ENCODE measurements at places on chromosomes 4 and X. TPM values are rescaled to one million over a fixed set of nuclear protein-coding genes. Genes with fewer than 3 reads are reported as not detected.

GRCh38 chr4:4720646-4721045 is 138.8 kb upstream of the MSX1 start:
- DNase-seq = no peak

MAGEA6 gene
- not detected for total RNA-seq

DNA sequence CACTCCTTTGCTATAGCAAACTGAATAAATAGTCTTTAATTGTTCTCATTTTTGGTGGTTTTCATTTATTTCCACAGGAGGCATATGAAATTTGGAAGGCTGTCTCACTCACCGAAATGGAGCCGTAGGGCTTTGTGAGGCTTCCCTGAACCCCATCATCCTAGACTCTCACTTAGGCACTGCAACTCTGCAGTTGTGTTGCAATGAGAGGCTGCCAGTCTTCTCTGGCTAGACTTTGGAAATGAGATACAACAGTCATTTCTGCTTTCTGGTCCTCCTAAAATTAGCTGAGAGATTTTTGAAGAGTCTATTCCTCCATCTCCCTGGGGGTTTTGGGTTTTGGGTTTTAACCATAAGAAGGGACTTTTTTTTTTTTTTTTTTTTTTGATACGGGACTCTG is 146.5 kb downstream of the SH3BGRL start:
- no peak for DNase-seq

ARHGAP24 gene
- 25.8 TPM for total RNA-seq

DNA sequence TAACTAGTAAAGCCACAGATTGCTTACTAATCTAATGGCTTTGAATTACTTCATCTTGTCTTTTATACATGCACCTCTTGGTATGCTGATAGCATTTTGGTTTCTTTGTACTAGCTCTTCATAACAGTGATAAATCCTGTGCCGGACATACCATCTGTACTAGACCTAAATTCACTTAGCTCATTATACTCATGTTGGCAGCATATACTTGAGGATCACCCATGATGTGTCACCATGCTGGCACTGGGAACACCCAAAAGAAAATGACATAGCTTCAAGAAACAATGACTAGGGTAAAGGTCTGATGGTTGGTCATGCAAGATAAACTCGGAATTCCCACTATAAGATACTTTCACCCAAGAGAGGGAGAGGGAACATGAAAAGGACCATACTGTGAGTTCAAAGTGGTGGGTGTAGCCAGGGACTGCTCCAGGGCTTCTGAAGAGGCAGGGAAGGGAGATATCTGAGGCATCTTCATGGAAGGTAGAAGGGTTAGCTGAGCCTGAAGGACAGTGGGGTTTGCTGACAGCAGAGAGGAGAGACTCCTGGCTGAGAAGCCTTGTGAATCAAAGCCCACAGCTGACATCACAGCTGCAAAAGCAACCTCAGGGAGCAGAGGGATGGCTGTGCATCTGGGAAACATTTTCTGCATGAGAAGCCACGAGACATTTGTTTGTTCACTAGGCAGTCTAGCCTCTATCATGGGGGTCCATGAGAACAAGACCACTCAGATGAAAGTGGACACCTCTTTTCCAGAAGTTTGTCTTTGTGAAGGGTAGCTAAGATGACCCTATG is 314.2 kb downstream of the RAB28 start:
- DNase-seq = no peak

DNA sequence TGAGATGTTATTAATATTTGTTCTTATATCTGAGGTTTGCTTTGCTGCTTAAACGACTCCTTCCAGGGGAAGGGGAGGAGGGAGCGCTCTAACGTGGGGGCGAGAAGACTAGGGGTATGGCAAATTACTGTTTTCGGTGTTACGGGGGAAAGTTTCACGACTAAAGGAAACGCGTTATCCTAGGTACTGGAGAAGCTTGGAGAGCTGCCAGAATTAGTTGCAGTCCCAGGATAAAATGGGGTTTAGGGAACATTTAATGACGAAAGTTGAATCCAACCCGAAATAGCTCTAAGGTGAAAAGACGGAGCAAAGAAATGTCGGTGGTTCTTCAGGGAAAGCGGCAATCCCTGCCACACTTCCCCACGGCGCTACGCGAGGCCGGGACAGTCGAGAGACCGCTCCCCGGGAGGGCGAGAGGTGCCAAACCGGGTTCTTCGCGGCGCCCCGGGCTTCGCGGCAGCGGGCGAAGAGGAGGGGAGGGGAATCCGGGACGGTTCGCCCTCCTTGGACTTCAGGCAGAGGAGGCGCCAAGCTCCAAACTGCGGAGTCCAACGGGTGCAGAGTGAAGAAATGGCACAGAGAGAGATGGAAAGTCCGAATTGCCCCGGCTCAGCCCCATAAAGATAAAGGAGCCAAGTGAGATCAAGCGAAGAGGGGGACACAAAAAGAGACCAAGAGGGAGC is 724 bp downstream of the THOC2 start:
- DNase-seq = no peak

PLP2 gene
- total RNA-seq = 69.4 TPM

DNA sequence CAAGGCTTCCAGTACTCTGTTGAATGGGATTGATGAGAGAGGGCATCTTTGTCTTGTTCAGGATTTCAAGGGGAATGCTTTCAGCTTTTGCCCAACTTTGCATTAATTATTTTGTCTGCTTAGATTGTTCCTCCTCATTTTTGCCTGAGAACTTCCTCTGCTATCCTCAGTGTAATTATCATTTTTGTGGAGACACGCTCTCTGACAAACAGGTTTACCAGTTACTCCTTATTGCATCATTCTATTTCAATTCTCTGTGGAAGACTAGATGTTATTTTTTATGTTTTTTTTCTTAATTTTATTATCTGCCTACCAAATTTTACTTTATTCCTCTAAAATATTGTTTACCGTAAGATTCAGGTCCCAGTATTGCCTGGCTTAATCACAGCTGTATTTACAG is 349.2 kb downstream of the ADGRL3 start:
- no peak for DNase-seq

- DNase-seq = no peak
These were observed 13.5 kb downstream of the ANKRD17 start for GRCh38 chr4:73244945-73245601.

DNA sequence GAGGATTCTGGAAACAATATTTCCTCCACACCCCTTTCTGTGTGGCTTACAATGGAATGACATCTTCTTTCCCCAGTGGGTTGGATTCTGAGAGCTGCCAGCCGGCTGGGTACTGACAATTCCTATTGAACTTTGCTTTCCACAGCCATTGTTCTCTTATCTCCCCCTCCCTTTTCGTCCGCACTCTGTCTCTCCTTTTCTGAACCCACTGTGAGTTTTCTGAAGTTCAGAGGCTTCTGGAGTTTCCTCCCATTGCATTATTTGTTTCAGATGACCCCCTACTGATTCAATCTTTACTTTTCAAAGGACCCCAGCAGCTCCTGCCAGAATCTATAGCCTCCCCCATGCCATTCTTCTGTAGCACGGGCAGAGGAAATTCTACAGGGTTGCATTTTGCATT is 10.4 kb downstream of the SMPX start:
- no peak for DNase-seq

DNA sequence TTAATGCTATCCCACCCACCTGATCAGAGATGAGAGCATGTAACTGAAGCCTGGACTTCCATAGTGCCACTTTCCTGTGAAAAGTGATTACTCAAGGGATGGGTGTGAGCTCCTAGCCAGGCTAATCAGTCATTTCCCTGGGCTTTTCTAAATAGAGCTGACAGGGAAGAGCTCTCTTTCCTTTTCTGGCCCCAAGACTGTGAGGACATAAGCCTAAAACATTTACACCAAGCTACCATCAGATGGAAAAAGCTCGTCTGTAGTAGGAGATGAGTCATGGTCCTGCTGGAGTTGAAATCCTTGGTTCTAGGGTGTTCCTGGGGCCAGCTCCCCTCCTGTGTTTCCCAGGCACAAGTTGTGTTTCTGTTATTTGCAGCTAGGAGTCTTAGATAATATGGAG is 52.4 kb upstream of the NDP start:
- DNase-seq = no peak

DNA sequence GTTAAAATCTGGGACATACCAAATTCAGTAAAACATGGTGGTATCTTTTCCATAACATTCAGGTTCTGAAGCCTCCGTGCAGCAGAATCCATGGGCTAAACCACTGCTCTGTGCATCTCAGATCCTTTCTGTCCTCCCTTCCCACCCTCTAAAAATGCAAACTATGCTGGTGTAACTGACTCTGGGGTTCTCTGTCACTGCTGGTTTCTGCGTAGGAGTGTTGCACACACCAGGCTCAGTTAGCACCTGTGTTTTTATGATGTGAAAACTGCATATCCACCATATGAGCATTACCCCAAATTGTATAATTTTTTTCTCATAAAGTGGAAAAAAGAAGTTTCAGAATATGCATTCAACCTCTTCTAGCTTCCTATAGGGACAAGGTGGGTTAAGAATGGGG is 22.4 kb upstream of the IL21 start:
- no peak for DNase-seq

TBC1D9 gene
- total RNA-seq = 14.1 TPM

DNA sequence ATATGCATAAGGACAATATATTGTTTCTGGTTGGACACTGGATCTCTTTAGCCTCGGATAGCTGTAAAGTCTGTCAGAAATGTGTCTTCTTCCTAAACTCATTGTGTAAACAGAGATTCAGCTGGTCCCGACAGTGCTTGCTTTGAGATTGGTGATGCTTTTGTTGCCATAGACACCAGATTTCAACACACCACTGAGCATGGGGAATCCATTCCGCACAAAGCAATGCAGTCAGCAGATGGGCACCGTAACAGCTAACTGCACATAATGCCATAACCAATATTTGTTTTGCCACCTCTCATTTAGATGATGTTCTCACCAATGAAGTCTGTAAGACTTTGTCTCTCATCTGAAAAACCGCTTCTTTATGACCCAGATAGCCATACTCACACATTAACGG is 33.3 kb upstream of the FAM47C start:
- DNase-seq = no peak

- DNase-seq = no peak
These were observed 264.3 kb upstream of the AGTR2 start for GRCh38 chrX:115906276-115906675.

GRCh38 chrX:144006811-144007210 is 122.9 kb downstream of the UBE2NL start:
- DNase-seq = no peak

TMEM35A gene
- not detected for total RNA-seq

WWC2 gene
- 27.1 TPM for total RNA-seq

- no peak for DNase-seq
These were observed 42.0 kb downstream of the SRPX2 start for GRCh38 chrX:100685997-100686305.

GRCh38 chr4:101451086-101451485 is 103.8 kb upstream of the PPP3CA start:
- DNase-seq = no peak

- DNase-seq = no peak
These were observed 72.4 kb downstream of the COQ2 start for GRCh38 chr4:83212041-83212851.

FOXP3 gene
- not detected for total RNA-seq

DNA sequence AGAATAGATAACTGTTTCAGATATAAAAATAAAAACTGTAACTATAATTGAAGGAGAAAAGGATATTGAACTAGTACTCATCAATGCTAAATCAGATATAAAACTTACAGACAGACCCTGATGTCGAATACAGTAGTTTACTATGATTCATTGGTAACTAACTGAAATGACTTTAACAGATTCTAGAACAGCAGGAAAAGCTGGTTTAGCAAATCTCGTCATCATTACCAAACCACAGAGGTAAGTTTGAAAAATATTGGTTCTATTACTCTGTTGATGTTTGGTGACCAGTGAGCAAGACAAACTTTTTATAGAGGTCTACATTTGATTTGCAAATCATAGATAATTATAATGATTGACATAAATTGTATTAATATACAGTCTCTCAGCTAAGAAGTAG is 551.4 kb upstream of the ADGRL3 start:
- no peak for DNase-seq

DNA sequence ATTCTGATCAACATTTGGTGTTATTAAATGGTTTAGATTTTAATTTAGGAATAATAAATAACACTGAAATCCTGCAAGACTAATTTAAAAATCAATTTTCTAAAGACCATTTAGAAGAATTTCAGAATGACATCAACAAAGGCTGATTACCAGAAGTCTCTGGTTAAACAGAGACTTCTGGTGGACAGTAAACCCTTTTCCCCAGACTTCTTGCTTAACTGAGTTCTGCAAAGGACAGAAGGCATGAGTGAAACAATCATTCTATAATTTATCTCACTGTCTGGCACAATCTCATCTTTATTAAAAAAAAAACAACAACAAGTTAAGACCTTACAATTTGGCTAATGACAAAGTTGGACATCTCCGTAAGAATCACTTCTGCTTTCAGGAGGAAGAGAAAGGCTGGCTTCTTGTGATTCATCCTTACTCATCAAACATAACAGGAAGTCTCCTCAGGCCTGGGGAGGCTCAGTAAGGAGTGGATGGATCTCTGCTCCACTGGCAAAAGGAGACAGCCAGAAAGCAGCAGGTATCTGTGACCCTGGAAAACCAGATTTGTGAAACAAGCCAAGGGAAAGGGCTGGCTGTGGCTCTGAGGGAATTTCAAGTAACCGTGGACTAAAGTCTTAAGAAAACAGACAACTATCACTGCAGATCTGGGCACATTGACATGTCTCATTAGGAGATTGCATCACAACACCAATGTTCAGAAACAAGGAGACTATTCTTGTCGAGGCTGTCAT is 908 bp upstream of the TLR6 start:
- DNase-seq = peak; percentile 31

DNA sequence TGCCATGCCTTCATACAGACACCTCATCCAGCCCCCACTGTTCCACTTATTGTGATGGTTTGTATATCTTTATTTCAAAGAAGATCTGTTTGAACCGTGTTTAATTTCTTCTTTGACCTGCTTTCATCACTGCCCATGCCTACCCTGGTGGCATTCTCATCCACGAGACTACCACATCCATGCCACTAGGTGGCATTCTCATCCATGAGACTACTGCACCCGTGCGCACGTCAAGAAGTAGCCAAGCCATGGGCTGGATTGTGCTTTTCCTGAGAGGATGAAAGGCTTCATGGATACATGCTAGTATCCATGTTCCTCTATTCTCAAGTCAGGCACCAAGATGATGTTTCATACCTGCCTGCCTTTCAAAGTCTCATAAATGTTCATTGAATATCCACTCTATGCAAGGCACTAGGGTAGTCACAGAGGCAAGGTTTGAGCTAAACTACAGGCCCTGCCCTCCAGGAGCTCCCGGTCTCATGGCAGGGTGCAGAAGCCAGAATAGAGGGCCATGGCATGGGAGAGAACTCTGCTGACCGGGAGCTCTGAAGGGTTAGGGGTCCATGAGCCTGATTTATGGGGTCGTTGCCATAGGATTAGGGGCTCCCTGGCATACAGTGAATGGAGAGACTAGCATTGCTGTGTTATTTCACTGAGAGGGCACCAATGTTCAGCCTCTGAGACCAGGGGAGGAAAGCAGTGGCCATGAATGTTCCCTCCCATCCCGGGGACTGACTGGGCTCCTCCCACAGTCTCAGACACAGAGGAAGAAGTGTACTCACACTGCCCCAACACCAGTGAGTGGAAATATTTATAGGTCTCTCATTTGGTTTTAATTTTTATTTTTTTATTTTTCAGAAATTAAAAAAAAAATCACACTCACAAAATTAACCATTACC is 24.8 kb upstream of the EOLA2 start:
- peak; percentile 42 for DNase-seq

Data from heart right ventricle (tissue), 16 donors.